Renal cortex interstitium (tissue), 15 donors: ENCODE measurements at places on chromosomes 1 and 21.

DNA sequence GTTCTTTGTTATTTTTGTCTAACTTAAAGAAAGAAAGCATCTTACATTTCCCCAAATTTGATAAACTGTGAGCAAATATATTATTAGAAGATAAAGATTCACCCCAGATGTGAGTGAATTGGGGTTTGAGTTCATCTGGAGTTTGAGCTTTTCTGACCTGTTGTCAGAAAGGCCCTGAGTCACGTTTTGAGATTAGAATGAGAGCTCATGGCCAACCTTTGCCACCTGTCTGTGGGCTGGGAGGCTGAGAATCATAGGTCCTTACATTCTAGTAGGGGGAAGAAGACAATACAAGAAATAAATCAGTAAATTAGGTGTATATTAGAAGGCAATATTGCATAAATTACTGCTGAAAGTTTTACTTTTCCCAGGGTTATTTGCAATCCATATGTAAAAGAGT lies 22.3 kb downstream of the STYXL2 start:
- DNase-seq = no peak

- DNase-seq = no peak
Measured at GRCh38 chr1:78092643-78093042, 46.9 kb downstream of the GIPC2 start.

- peak; percentile 78 for DNase-seq
Measured at GRCh38 chr1:2322065-2322571, 69.2 kb downstream of the MORN1 start.

DNA sequence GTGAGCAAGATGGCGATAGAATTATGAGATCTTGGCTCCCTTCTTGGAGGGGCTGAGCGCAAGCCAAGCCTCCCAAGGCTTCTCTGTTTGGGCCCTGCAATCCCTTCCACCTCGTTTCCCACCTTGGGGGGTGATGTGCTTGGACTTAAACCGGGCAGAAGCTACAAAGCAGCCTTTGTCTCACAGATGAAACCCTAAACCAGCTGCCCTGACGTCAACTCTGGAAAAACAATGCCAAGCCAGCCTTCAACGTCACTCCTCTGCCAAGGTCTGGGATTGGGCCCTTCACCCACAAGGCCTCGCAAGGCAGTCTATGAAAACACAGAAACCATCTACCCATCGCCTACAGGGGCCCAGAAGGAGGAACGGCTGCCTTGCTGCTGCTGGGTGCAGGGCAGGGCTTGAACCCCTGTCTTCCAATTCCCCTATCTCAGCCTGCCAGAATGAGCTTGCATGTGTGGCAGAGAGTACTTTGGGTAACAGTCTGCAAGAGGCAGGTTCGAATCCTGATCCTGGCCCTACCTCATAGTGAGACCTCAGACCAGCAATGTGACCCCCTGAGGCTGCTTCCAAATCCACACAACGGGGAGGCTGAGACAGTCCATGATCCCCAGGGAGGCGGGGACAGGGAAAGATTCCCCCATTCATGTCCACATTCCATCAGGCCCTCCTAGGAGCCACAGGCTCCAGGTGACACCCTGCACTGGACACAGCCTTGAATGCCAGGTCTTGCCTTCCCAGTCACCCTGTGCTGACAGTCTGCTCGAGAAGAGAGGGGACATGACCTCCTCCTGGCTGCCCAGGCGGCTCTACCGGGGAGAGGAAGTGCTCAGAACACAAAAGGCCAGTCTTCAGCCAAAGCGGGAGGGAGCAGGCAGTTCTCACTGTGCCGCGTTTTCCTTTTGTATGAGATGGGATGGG lies 15.0 kb downstream of the IFFO2 start:
- no peak for DNase-seq

- DNase-seq = no peak
Measured at GRCh38 chr1:35441926-35442579, 115.2 kb downstream of the KIAA0319L start.

- DNase-seq = no peak
Measured at GRCh38 chr1:77016386-77016985, 149.2 kb downstream of the ST6GALNAC5 start.

GRCh38 chr1:203197625-203198024 lies 11.1 kb upstream of the CHI3L1 start:
- DNase-seq = no peak

DNA sequence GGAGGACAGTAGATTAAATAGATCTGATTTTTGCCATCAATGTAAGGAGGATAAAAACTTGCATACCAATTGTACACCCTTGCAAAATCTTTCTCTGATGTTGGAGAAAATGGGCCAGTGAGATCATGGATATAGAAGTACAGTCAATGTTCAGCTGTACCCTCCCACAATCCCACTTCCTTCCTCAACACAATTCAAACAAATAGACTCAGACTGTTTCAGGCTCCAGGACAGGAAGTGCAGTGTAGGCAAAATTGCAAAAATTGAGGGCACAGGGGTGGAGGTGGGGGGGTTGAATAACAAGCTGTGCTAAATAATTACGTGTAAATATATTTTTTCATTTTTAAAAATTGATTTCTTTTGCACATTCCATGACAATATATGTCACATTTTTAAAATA lies 3.9 kb upstream of the IFI44 start:
- DNase-seq = no peak

DNA sequence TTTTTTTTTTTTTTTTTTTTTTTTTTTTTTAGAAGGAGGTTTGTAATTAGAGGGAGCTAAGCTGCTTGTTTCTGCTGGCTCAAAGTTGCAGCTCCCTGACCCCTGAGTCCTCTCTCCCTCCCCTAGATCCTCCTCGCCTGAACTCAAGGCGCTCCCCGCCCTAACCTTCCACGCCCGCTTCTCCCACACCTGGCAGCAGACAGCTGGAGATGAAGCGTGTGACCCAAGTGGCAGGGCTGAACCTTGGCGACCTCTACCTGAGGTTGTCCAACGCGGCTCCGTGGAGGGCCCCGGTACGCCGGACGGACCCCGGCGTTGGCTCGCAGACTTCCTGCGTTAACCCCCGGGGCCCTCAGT lies 795 bp downstream of the NGF start:
- no peak for DNase-seq

DNA sequence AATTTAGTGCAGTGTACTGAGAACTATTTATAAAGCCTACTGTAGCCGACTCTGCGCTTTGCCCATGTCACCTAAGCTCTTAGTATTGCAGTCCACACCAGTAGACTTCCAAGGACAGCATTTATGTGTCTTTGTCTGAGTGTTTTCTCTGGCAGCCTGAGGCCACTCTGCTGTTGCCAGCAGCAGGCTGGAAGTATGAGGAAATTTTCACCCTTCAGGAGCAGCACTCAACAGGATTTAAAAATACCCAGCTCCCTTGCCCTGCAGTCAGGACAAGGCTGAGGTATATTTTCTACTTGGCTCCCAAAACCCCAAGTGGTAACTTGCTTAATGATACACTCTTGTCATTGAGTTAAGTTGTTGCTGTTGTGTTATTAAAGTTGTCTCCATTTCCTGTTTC lies 230.1 kb downstream of the SRGAP2C start:
- no peak for DNase-seq

- no peak for DNase-seq
Measured at GRCh38 chr1:57040811-57041210, 75.0 kb upstream of the C8B start.

- no peak for DNase-seq
Measured at GRCh38 chr1:232369451-232370296, 260.3 kb downstream of the SIPA1L2 start.

GRCh38 chr1:230149751-230150584 lies 82.9 kb downstream of the GALNT2 start:
- no peak for DNase-seq

GRCh38 chr1:165436994-165437393 lies 7.9 kb downstream of the RXRG start:
- DNase-seq = no peak

DNA sequence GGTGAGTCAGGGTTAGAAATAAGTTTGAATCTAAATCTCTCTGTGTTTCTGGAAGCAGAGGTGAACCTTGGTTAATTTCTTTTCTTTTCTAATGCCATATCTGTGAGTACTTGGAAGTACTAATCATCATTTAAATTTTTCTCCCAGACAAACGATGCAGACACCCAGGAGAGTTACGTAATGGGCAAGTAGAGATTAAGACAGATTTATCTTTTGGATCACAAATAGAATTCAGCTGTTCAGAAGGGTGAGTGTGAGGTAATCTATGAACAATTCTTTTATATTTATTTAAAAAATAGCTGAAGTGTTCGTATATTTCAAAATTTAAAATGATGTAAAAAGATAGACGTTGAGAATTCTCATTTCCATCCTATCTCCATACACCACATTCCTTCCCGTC lies 11.2 kb downstream of the C4BPA start:
- DNase-seq = no peak

DNA sequence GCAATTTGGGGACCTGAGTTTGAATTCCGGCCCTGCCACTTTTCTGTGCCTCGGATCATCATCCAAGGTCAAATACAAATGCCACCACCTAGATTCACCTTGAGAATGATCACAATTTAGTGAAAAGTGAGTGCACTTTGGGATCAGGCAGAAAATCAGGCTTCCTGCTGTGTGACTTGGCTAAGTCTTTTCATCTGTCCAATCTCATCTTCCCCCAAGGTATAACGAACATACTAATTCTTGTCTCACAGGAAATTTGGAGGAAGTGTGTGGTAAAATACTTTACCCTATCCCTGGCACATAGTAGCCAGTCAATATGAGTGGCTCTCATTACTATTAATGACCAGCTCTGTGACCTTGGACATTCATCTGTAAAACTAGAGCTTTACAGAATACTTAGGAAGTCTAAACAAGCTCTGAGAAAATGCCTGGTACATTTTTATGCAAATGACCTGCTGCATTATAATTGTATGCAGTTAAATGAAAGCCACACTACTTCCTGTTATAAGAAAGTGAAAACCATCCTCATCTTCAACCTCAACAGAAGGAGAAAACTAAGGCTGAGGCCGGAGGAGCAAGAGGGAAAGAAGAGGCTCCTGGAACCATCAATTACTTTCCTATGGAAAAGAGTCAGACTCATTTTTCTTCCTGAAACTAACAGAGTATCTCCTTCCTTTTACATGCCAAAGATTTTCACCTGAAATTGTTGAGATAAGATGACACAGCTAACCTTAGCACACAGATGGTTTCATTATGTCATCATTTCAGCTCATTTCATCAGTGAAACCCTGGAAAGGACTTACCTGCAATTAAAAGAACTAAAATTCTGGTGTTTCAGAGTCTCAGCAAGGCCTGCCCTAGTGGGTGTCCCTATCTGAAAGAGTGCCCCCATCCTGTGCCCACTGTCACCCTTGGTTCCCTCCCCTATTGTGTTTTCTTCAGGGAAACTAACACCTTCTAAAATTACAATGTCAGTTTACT lies 32.6 kb upstream of the RGS8 start:
- no peak for DNase-seq

DNA sequence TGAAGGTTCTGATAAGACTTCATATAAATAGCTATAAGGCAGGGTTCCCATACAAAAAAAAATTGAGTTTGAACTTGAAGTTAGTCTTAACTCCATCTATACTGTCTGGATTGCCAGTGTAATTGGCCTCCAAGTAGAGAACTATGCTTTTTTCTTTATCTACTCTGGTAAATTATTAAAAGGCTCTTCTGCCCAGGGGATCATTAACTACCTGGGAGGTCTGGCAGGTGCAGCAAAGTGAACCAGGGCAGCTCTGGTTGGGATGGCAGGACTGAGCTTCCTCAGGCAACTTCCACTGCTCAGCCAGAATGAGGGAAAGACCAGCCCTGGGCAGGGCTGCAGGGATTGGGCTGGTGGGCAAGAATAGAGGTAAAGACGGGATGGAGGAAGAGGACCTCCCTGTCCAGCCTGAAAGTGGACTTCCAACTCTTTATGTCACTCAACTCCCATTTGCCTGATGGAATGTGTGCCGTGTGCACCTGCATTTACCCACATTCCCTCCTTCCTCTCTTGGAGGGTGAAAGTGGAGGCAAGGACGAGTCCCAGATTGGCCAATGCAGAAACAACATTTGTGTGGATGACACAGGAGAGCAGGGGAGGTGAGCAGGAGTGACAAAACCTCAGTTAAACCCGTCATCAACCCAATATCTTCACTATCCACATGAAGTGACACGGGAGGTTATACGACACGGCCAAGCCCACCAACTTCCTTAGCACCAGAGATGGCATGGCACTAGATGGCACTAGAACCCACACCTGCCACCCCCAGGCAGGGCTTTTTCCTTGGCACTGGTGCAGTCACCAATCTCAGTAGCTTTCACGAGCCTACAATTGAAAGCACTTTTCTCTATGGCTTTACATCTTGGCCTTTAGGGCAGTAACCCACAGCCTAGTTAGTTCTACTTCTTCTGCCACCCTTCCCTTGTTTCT lies 25.2 kb downstream of the CCN1 start:
- no peak for DNase-seq

- no peak for DNase-seq
Measured at GRCh38 chr1:44405031-44405797, at the start of gene RNF220. TSS of gene RNF220 (plus strand) at chr1:44405255.

GRCh38 chr1:174358786-174359453 lies 88.8 kb upstream of the GPR52 start:
- DNase-seq = no peak

DNA sequence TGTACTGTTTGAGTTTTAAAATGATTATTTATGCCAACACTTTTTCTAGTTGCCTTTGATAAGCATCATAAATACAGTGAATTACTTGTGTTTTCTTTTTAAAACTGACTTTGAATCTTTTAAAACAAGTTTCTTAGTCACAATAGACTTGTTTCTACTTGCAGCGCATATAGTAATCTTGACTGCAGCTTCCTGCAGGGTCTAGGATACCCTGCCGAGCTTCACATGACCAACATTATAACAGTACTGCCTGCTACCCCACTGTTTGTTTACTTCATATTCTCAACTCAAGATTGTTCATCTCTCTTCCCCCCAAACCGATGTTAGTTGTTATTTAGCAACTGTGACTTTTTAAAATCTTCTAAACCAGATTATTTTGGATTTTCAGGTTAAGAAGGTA lies 751.3 kb upstream of the NEGR1 start:
- DNase-seq = no peak

DNA sequence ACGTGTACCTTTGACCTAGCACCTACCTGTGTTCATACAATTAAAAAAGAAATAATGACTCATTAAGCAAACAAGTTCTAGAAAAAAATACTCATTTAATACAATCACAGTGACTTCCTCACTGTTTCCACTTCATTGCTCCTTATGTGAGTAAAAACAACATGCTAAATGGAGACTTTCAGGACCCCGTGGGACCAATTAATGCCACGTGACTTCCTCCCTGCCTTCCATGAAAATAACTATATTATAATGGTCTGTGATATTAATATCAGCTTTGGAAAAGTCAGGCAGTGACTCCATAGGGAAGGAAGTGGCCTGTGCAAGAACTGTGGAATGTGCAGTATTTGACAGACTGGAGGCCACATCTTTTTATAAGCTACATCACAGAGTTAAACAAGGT lies 337.8 kb downstream of the HLX start:
- DNase-seq = no peak

DNA sequence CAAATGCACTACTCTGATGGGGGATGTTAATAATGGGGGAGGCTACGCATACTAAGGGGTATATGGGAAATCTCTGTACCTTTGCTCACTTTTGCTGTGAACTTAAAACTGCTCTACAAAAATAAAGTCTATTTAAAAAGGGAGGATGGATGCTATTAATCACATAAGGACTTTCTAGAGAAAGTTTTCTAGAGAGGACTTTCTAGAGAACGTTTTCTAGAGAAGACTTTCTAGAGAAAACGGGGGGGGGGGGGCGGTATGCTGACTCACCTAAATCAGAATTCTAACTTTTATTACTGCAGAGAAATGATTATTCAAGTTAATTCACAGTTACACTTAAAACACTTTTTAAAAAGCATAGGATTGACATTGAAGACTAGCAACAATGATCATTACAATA lies 76.2 kb downstream of the USP1 start:
- no peak for DNase-seq
